Vagina (tissue), 2 donors: ENCODE measurements at places on chromosomes 3 and 15. TPM values are rescaled to one million over a fixed set of nuclear protein-coding genes. Genes with fewer than 3 reads are reported as not detected.

SLC12A1 gene
- not detected for total RNA-seq

- no peak for DNase-seq
- no peak overlapping the region for H3K4me3 ChIP-seq
- H3K27me3 ChIP-seq: no peaks in the 10 kb centered on the region
- H3K4me1 ChIP-seq: no peaks in the 10 kb centered on the region
- H3K27ac ChIP-seq: no peak overlapping the region
Observed at GRCh38 chr15:62934236-62934971, 108.1 kb upstream of the TPM1 start.

DNA sequence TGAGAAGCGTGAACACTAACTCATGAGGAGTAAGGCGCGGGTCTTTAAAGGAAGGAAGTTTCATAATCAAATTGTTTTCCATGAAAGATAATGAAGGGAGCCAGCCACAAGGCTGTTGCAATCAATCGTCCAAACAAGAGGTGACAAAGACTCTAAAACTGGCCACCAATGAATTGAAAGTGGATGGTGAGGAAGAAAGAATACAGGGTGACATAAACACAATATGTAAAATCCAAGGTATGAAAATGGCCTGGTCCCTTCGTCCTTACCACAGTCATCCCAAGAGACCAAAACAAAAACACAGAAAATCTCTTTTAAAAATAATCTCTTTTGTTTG lies 12.0 kb downstream of the CD86 start:
- no peak overlapping the region for H3K27ac ChIP-seq
- H3K27me3 ChIP-seq: no peaks in the 10 kb centered on the region
- no peaks in the 10 kb centered on the region for H3K4me1 ChIP-seq
- no peak for DNase-seq
- no peak overlapping the region for H3K4me3 ChIP-seq

DNA sequence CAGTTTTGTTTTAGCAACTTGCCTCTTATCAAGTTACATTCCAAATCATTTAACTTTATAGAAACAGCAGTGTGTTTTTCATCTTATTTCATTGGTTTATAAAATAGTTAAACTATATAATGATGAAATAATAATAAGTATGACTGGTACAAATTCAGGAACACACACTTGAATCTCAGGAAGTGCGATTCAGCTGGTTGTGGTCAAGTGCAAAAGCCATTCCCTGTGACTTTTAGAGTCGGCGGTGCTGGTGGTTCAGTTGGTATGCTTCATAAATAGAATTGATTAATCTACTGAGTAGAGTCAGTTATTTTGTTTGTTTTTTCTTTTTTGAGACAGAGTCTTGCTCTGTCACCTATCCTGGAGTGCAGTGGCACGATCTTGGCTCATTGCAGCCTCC lies 22.7 kb downstream of the SACM1L start:
- H3K36me3 ChIP-seq: peaks cover 21% of the 10 kb centered on the region
- H3K4me3 ChIP-seq: no peak overlapping the region
- H3K27ac ChIP-seq: no peak overlapping the region
- H3K27me3 ChIP-seq: no peaks in the 10 kb centered on the region
- no peak for DNase-seq

DNA sequence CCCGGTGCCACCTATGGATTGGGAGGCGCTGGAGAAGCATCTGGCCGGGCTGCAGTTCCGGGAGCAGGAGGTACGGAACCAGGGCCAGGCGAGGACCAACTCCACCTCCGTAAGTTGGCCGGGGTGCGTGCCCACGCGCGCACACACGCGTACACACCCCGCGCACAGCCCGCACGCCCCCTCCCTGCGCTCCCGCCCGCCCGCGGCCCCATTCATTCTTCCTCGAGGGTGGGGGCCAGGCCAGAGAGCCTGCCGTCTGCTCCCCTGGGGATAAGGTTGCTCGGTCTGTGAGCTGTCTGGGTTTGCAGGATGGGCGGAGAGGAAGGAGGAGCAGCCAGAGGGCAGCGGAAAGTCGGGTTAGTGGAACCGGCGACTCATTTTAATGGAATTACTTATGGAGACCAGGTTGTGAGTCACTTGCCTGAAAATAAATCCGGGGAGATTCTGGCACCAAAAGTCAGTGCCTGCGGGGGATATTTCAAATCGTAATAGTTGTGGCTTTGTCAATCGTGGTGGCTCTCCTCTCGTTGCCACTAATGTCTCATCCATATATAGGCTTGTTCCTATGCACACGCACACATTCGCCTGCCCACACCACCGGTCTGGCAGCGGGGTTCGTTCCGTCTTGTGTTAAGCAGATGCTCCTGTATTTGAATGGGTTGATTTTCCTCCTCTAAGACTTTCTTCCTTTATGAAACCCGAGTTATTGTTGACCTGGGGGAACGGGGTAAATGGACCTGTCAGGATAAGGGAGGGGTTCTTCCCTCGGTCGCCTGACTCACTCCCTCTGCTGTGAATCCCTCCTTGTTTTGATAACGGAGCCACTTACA lies 223.4 kb upstream of the IL12A start:
- peak; percentile 96 for DNase-seq
- H3K4me3 ChIP-seq: peak overlapping the region; percentile 72
- H3K27ac ChIP-seq: peak overlapping the region; percentile 96
- H3K27me3 ChIP-seq: no peaks in the 10 kb centered on the region
- H3K36me3 ChIP-seq: no peaks in the 10 kb centered on the region
